ENCODE measurements at places on chromosomes 6 and 20.

DNA sequence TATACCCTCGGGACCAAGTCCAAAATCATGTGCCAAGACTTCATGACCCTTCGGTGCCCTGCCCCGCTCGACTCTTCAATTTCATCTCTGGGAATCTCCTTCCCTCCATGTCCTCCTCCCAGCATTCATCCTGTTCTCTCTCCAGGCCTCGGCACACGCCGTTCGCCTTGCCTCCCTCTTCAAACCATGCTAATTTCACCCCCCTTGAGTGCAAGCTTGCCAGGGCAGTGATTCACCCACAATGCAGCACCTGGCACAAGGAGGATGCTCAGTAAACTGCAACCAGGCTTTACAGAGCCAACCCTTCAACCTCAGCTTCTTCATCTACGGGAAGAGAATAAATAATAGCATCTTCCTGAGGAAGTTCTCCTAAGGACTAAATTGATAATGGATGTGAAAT lies 4.1 kb downstream of the KCNS1 start:
- DNase-seq: no peak

GRCh38 chr6:69265090-69265489 lies 531.7 kb downstream of the LMBRD1 start:
- no peak for DNase-seq

GRCh38 chr6:155201461-155202226 lies 62.2 kb upstream of the CLDN20 start:
- no peak for DNase-seq

DNA sequence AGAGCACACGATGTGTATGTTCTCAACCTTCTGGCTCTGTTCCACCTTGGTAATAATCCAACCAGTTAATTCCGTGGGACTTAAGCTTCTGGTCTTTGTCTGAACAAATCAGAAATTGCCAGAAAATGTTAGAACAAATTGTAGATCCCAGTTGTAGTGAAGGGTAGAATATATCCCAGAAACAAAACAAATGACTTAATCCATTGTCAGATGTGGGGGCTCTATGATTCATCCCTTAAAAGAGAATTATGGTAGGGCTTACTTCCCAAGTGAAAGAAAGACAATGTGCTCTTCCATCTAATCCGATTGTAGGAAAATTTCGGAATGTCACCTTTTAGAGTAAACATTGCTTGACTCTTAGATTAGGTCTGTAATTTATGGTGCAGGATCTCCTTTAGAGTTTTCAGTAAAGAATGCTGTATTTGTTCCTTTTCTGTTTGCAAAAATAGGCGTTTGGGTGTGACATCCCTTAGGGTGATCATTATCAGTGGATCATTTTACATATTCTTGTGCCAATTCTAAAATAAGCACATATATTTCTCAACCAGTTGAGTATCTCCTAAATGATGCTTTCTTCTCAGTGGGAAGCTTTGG lies 234.5 kb upstream of the ZNF217 start:
- DNase-seq: no peak

DNA sequence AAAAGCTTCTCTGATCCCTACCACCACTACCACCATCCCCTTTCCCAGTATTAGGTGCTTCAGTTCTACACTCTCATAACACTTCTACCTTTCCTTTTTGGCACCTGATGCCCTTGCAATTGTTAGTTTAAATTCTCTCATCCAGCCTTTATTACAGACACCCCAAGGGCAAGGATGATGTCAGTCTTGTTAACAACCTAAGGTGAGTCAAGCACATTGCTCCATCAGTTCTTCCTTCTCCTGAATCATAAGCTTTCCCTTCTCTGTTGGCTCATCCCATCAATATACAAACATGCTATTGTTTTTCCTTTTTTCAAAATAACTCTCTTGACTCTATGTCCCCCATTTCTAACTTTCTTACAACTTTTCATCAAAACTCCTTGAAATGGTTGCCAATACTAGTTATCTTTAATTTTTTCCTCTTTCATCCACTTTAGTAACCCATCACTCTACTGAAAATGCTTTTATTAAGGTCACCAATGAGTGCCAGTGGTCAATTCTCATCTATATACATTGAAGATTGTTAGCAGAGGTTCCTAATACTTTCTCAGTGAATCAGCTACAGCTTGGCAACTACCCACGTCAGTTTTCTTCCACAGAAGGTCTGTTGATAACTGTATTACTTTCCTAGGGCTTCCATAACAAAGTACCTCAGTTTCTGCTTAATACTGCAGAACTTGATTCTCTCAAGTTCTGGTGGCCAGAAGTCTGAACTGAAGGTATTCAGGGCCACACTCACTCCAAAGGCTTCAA lies 97.1 kb upstream of the FLRT3 start:
- no peak for DNase-seq

- no peak for DNase-seq
Observed at GRCh38 chr20:52270696-52271095, 79.1 kb upstream of the ZFP64 start.

GRCh38 chr6:35566794-35567193 lies 54.1 kb upstream of the TULP1 start:
- DNase-seq: no peak

- no peak for DNase-seq
Observed at GRCh38 chr20:37377346-37378081, 31.6 kb downstream of the SRC start.

DNA sequence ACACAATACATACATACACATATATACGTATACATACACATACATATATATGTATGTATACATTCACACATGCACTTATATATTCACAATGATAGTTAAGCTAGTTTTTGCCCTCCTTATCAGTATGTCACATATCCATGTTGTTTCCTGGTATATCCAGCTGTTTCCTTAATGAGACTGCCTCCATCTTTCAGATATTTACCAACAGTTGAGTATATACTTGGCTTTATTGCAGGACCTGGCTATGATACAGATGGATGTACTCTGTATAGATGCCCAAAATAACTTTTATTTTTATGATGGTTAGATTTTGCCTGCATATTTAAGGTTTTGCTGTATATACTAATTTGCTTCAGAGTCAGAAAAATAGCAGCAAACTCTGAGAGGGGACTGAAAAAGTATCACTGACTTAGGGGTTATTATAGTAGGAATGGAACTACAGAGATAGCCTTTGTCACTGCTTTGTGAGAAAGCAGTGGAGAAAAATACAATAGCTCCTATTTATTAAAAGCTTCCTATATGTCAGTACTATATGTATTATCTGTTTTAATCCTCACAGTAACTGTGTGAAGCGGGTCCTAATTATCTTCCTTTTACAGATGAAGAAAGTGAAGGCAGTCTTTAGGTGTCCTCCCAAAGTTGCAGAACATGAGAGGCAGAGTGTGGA lies 35.5 kb downstream of the CARMIL1 start:
- no peak for DNase-seq

- DNase-seq: no peak
Observed at GRCh38 chr6:109105681-109106080, 10.4 kb downstream of the CEP57L1 start.

DNA sequence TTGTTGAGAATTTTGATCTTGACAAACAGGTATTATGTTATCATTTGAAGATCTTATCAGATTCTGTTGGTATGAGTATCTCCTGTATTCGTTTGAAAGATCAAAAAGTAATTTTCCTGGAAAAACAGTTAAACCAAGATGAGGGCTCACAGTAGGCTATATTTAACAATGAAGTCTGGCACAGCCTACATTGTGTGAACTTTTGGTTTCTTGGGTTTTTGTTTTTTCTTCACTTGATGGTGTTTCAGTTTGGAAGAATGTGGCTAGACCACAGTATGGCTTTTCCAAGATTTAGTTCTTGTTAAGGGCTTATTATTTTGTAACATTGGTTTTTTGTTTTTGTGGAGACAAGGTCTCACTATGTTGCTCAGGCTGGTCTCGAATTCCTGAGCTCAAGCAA lies 306.4 kb downstream of the CDKAL1 start:
- no peak for DNase-seq

DNA sequence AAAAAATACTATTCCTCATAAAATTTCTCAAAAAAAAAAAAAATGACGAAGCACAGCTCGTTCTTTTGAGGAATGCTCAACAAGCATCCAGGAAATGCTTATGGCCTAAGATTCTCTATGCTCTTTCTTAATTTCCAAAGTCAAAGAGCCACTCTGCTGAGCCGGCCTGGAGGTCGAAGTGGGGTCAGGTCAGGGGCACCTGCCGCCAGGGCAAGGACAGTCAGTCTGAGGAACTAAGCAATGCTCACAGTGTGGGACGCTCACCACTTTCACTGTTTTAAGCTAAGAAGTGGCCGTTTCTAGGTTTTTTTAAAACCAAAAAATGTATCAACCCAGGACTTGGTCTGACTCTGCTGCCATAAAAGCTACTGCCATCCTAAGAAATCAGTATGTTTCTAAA lies 17.3 kb downstream of the YTHDF1 start:
- DNase-seq: no peak

GRCh38 chr6:18439581-18439980 lies 52.4 kb downstream of the RNF144B start:
- DNase-seq: no peak

DNA sequence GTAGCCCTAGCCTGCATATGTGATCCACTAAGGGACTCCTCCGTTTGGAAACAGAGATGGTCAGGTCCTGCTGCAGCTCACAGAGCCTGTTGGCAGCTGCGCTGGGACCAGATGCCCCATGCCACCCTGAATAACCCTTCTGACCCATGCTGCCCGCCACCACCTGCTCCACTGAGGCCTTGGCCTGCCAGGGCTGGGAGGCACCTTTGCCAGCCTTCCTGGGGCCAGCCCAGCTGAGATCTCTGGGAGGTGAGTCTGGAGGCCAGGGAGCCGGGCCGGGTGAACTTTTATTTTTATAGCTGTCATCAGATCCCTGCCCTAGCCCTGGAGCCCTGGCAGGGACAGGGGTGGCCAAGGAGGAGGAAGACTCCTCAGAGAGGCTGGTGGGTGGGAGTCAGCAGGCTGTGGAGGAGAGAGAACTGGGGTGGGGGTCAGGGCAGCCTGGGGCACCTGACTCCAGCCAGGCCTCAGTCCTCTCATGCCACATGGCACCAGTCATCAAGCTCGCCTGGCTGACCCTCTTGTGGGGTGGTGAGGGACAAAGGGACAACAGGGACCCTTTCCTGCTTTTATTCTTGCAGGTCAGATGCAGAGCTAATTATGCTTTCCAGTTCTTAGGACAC lies 10.0 kb downstream of the CEBPB start:
- no peak for DNase-seq

DNA sequence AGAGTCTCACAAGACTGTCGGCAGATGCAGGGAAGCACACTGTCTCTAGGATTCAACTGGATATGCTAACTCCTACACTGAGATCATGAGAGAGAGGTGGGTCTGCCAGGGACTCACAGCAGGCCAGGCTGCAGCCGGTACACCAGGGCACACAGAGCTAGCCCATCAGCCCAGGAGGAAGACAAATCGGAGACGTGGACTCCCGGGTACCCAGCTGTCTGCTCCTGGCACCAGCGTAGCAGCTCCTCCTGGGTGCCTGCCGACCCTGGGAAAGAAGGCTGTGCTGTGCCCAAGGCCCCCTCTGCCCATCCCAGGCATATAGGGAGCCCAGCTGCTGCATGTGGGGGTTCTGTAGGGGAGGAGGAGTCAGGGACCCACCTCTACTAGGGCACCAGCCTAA lies 7.0 kb downstream of the MICAL1 start:
- no peak for DNase-seq

- no peak for DNase-seq
Observed at GRCh38 chr6:44771647-44772415, 384.3 kb downstream of the CDC5L start.

DNA sequence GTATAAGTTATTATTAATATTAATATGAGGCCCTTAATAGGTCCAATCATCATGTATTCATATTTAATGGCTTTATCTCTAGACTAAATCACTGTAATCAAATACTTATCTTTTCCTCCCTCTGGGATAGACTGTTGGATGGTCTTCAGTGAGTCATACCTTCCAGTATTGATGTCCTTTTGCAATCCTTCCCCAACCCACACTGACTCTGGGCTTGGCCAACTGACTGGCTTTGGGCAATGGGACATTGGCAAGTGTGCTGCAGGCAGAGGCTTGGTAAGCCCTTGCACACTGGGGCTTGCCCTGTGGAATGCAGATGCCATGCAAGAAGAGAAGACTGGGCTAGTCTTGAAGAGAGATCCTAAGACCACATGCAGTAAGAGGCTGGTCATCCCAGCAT lies 136.6 kb downstream of the CCDC170 start:
- no peak for DNase-seq

DNA sequence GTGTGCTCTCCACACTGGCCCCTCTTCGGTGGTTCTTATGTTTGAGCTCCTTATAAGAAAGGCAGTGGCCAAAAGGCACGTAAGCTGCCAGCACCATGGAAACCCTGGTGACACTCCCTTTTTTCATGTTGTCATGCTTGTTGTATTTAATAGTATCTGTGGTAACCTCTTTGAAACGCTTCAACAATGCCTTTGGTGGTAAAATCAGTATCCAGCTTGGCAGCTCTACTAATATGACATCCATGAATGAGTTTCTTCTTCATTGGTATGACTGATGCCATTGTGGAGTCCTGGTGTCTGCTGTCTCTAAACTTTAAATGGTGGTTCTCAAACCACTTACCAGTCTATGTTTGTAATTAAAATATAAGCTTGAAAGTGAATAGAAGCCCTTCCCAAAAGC lies 10.7 kb upstream of the MYLK2 start:
- no peak for DNase-seq

GRCh38 chr6:79710127-79710526 lies 79.0 kb downstream of the SH3BGRL2 start:
- no peak for DNase-seq

DNA sequence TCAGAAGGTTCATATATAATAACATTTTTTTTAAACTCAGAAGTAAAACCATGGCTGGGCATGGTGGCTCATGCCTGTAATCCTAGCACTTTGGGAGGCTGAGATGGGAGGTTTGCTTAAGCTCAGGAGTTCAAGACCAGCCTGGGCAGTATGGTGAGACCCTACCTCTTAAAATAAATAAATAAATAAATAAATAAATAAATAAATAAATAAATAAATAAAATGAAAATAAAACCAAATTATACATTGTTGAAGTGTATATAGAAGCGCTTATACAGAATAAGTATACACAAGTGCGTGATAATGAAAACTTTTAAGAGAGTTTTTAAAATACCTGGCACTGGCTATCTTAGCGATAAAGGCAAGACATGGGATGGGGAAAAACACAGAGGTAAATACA lies 71.6 kb downstream of the OR2B2 start:
- DNase-seq: no peak

- no peak for DNase-seq
Observed at GRCh38 chr20:49288250-49288751, 10.4 kb upstream of the ZNFX1 start.

GRCh38 chr6:122352981-122353664 lies 46.3 kb upstream of the HSF2 start:
- no peak for DNase-seq

DNA sequence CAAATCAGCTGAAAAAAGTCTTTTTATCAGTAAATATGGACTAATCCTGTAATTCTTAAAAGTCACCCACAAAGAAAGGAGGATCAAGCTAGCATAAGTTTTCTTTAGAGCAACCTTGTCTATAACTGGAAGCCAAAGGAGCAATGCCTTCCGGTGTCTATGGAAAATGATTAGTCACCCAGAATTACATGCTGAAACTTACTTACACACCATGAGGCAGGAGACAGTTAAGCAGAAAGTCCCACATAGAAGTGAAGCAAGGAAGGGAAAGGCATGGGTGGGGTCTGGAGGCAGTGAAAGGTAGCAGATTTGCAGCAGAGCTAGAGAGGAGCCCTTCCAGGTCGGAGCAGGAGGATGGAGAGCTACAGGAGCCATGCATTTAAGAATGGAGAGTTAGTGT lies 153.7 kb upstream of the RIPOR2 start:
- DNase-seq: no peak

GRCh38 chr6:119355157-119355556 lies 5.6 kb upstream of the MAN1A1 start:
- no peak for DNase-seq
